ENCODE measurements at places on chromosomes 4 and X.

DNA sequence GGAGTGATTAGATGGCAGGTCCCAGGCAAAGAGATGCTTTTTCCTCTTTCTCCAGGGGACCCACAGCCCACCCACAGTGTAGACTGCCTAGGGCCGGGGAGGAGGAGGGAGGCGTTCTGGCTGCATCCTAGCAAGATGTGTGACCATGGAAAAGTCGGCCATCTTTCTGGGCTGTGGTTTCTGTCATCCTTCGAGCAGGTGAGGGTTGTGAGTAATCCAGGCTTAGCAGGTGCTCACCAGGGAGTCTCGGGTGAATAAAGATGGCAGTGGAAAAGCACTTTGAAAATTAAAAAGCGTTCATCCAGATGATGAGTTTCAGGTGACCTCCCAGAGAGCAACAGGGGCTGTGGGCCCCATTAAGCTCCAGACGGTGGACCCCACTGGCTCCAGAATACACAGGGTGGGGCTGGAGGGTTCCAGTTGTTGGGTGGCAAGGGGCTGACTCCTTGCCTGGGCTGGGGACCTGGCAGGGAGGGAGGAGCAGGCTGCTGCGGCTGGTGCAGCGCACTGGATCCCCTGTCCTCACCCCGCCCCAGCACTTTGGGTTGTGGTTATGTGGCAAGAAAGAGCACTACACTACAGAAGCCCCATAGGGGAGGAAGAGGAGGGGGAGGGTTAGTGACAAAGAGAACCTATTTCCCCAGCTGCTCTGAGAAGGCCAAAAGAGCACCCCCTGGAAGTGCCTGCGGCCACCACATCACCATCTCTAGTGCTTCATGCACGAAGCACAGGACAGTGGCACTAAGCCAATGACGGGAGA is 23.7 kb downstream of the ELF4 start:
- DNase-seq = no peak

- no peak for DNase-seq
These were observed 140.3 kb upstream of the SMAD1 start for GRCh38 chr4:145341381-145341780.

GRCh38 chr4:126768338-126768737 is 864.4 kb upstream of the INTU start:
- DNase-seq = no peak

DNA sequence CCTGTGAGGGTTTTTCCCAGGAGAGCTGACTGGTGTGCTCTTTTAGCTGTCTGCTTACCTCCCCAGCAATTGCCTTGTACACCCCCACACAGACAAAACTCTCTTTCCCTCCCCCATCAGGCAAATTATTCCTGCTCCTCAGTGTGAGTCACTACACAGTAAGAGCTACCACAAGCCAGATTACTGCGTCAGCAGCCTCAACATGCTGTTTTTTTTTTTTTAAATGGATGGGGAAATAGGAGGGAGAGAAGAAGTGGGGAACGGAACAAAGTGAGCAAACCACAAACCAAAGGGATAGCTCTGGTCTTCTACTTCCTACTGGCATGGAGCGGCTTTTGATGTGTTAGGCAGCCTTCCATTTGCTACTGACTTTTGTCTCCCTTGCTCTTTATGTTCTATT is 107.5 kb upstream of the ACSL4 start:
- no peak for DNase-seq

DNA sequence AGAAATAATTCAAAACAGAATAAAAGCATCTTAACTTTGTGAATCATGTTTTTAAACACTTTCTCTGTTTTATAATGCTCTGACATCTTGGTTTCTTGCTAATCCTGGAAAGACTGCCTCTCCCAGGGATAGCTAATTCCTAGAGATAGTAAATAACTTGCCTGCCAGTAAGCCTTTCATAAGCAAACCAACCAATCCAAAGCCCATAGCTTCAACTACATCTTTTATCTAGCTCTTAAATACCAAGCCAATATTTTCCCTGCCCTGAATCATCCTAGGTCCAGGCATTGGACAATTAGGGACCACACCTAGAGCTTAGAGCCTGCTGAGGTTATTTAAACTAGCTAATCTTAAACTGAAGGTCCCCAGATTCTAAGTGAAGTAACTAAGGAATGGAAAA is 223.7 kb upstream of the DIPK2B start:
- DNase-seq = no peak
